ENCODE measurements at places on chromosomes 7 and 10.

GRCh38 chr7:101519324-101520023, 109.6 kb downstream of the MYL10 start:
- no peak for DNase-seq

- no peak for DNase-seq
Measured at GRCh38 chr7:148483515-148484308, 106.9 kb upstream of the C7orf33 start.

GRCh38 chr7:22442187-22442881, 57.7 kb downstream of the STEAP1B start:
- no peak for DNase-seq

- DNase-seq: no peak
Measured at GRCh38 chr7:105438847-105439173, 50.1 kb upstream of the SRPK2 start.
